ENCODE measurements at places on chromosomes 12 and 14. TPM values are rescaled to one million over a fixed set of nuclear protein-coding genes. Genes with fewer than 3 reads are reported as not detected.

Gene TAS2R46
- not detected for polyA plus RNA-seq

Gene GPR84
- polyA plus RNA-seq = 0.07 TPM

Gene CAPZA3
- polyA plus RNA-seq = not detected

Gene HOXC13
- 7.1 TPM for polyA plus RNA-seq

Gene TC2N
- polyA plus RNA-seq = 7.4 TPM
